ENCODE measurements at places on chromosomes 12 and 14.

DNA sequence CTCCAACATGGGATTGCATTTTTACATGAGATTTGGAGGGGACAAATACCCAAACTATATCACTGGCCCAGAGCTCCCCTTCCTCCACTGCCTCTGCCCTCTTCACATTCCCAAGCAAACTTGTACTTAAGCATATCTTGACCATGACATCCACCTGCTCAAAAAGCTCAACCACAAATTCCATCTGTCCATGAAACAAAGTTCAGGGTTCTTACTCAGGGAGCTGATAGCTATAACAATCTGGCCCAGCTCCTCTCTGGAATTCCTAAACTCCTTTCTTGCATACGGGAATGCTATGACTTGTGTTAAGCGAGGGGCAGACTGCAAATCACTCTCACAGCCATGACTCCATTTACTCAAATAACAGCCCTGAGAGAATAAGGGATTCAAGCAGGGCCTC is 152.1 kb downstream of the GALC start:
- no peak for DNase-seq

DNA sequence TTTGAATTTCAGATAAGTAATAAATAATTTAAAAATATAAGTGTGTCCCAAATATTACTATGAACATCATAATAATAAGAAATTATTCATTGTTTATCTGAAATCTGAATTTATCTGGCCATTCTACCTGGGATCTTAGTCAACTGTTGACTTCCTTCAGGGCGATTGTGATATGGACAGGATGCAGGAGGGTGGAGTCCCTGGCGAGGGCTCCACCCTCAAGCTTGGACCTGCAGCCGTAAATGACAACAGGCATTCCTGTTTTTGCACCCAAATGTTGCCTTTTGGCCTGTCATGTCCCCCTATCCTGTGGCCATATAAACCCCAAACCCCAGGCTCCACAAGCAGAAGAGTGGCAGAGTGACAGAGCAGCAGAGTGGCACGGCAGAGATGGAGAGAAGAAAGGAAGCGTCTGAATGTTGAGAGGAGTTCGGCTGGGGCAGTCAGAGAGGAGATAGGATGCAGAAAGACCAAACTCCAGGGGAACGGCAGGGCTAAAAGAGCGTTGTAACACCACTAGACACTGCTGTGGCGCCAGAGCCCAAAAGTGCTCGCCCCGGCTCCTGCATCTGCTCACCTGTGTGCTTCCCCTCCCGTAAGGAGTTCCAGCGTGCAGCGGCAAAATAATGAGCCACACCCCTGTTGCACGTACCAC is 39.4 kb upstream of the FUT8 start:
- no peak for DNase-seq

DNA sequence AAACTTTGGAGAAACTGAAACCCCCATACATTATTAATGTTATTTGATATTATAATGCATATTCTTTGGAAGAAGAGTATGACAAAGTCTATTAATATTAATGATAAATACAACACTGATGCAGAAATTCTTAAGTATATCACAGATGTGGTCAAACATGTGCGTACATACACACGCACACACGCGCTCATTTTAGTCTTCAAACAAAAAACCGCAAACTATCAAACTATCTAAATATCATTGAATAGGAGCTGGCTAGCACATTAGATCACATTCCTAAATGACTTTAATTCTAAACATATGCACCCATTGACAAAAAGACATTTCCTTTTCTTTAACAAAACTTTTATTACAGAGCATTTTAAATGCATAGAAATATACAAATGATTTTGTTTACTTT is 872.7 kb downstream of the SLC16A7 start:
- DNase-seq = no peak

- DNase-seq = no peak
These were observed 134.8 kb upstream of the FUT8 start for GRCh38 chr14:65277580-65278270.

DNA sequence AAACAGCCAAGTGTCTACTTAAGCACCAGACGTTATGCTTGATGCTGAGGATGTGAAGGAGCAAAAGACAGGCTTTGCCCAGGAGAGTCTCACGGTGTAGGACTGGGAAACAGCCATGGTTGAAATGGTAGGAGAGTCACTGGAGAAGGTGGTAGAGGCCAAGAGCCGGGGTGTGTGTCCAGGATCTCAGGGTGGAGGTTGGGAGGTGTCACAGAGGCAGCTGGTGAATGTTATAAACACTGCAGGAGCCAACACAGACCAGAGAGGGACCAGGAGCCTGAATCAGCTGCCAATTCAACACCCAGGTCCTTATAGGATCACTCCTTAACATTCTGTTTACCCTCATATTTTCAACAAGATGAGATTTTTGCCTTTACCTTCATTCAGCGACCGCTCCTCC is 7.5 kb downstream of the NID2 start:
- no peak for DNase-seq

Data from central memory CD8-positive, alpha-beta T cell (primary cell).